ENCODE measurements at places on chromosomes 5 and 9.

DNA sequence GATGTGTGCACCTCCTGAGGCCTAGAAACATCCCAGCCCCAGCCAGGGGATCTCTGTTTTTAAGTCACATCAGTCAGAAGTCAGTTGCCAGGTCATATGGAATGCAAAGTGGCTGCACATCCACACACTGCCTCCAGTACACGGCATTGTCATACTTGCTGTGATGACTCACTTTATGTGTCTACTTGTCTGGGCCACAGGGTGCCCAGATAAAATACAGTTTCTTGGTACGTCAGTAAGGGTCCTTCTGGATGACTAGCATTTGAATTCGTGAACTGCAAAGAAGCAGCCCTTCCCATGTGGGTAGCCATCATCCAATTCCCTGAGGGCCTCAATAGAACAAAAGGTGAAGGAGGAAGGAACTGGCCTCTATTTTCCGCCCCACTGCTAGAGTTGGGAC is 27.7 kb downstream of the AUH start:
- DNase-seq, result no peak

DNA sequence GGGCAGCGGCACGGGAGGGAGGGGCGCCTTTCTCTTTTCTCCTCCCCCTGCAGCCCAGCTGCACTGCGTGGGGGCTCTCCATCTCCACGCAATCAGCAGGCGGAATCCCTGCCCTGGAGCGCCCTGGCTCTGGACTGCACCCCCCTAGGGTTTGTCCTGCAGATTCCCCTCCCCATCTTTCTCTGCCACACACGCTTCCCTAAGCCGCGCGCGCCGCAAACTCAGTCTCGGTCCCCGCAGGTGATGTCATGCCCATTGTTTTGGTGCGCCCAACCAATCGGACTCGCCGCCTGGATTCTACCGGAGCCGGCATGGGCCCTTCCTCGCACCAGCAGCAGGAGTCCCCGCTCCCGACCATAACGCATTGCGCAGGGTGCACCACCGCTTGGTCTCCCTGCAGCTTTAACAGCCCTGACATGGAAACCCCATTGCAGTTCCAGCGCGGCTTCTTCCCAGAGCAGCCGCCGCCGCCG is at the start of gene KCNN2:
Gene KCNN2, plus strand, starts transcription at position 347 of the 473 bp plus-strand sequence. Its CDS starts 70 bp downstream, at position 417.
- DNase-seq, result no peak

- no peak for DNase-seq
These were observed 82.1 kb downstream of the PRKACG start for GRCh38 chr9:68931821-68932220.

DNA sequence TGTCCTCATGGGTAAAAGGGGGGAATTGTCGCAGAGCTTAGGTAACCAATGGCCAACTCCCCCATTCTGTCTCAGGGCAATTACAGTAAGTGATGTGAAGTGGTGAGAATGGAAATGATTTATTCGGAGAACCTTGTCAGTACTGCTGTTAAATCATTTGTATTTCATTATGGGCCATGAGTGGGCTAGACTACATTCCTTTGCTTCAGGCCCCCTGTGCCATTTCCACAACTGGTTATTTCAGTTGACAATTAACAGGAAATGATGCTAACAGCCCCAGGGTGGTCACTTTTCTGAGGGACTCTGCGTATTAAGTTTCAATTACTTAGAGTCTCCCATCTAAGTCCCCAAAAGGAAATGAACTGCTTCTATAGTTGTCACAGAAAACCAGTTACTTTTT is 653.7 kb downstream of the CCDC171 start:
- DNase-seq, result no peak

DNA sequence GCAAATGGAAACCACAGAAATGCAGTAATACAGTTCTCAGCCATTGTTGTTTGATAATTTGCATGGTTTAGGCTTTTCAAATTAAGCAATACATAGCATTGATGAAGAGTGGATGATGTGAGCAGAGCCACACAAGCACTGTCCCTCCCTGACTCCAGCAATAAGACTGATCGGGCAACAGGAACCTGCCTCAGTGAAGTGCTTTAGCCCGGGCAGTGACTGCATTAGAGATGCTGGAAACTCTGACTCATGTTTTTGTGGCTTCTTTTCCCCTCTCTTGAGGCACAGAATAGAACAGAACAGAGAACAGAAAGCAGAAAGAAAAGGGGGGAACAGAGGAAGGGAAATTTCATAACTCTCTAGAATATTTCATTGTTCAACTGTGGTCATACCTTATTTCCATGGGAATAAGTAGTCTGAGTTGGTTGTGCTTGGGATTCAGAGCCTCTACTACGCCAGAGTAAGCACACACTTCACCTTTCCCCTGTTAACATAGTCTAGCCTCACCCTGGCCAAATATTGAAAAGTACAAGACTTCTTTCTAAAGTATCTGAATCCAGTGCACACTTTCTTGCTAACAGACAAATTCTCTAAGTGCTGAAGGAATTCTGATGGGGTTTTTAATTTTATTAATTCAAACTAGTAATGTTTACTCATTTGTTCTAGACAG is 164.8 kb upstream of the VCAN start:
- DNase-seq, result peak; percentile 81

DNA sequence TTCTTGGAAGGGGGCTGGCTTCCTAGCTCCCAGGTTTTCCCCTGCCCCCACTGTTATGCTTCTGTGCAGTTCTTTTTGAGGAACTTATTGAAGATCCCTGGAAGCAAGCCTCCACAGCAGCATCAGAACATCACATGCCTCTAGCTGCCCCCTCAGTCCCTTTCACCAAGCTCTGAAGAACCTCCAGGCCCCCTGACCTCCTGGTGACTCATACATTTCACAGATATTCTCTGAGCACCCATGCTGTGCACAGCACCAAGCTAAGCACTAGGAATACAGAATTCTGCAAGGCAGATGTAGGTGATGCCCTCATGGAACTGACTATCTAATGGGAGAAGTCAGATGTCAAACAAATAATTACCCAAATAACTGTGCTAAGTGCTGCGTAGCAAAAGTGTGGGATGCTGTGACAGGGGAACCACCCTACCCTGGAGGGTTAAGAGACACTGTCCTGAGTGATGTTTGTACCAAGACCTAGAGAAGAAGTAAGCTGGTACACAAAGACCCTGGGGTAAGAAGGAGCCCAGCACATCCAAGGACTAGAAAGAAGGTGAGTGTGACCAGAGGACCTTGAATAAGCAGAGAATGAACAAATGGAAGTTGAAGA is 213.7 kb upstream of the NR4A3 start:
- DNase-seq, result peak; percentile 96

GRCh38 chr9:18910435-18910834 is 122.6 kb downstream of the SAXO1 start:
- DNase-seq, result no peak

- no peak for DNase-seq
These were observed 127.7 kb downstream of the DMAC1 start for GRCh38 chr9:7671847-7672246.

GRCh38 chr5:37133939-37134338 is 115.2 kb downstream of the CPLANE1 start:
- DNase-seq, result no peak

DNA sequence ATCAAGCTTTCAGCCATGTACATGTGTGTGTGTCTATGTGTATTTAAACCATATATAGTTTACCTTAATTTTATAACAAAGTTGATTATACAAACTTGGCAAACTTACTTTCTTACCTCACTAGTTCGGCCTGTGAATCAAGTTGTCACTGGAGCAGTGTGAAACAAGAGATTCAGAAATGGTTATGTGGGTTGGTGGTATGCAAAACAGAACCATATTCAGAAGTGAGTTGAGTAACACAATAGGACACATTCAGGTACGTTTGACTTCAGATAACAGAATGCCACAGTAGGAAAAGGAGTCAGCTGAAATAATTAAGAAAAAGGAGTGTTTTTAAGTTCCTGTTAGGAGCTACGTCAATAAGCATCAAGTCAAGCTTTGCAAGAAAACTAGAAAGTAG is 21.5 kb downstream of the XPA start:
- no peak for DNase-seq

DNA sequence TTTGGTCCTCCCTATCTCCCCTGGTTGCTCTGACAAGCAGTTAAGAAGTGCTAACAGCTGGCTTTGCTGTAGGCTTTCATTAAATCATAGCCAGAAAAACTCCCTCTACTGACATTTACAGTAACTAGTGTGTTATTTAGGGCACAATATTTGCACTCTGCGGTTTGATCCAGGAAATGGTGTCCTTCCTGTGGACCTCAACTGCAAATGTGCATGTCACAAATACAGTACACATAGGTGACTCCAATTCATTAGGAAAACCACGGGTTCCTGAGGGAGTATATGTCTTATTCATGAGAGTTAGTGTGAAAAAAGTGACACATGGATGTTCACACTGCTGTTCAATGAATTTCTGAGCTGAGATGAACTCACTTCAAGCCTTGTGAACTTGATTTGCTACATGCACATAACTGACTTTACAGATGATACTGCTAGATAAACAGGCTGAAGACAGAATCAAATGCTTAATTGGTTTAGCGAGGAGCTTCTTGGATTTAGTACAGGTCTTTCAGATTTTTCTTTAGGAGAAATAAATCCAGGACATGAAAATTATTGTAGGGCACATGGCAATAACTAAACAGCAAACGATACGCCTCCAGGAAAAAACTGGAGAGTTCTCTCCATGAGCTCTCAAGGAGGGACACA is 281.5 kb downstream of the EFNA5 start:
- DNase-seq, result peak; percentile 77

- DNase-seq, result no peak
These were observed 180.3 kb downstream of the C9orf50 start for GRCh38 chr9:129440435-129441186.

DNA sequence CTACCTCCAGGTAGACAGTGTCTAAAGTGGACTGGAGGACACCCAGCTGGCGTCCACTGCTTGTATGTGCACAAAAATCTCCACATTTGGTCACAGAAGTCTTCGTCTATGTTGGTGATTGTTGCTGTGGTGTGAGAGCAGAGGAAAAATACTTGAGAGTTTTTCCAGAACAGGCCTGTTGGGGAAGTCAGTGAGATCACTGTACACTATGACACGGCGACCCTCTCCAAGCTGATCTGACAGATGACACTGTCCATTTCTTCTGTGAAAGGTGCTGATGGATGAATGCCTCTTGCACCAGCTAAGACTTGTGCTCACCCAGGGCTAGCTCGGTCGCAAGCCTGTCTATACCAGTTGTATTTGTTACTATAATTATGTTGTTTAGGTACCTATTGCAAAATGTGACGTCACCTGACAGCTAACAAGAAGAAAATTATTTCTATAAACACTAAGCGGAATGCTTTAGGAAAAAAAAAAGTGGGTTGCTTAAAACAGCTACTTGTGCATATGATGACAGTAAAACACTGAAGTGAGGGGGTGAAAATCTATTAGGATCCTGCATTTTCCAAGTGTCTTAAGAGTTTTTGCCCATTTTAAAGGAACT is 142.3 kb downstream of the ROR2 start:
- DNase-seq, result no peak

- no peak for DNase-seq
These were observed 390.3 kb upstream of the MEF2C start for GRCh38 chr5:89273289-89273688.

DNA sequence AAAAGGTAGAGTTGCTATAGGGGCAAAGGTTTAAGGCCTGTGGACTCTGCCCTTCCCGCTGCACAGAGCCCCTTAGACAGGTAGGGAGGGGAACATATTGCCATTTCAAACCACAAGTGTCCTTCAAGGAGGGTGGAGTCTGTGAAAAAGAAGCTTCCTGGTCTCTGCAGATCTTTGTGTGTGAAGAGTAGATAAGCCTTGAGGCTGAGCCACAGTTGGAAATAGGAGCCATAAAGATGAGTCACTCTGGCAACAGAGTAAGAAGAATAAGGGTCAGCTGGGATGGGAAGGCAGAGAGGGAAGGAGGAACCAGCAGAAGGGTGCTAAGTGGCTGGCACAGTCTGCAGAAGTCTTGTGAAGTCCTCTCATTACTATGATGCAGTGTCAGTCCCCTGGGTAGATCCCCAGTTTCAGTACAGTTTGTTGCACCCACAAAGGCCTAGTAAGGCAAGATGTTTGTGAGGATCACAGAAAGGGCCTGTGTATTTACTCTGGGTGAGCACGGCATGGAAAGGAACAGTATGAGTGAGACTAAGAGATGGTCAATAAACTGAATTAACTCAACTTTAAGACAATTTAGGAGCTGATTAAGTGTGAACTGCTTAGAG is 18.1 kb downstream of the GRXCR2 start:
- DNase-seq, result peak; percentile 39

DNA sequence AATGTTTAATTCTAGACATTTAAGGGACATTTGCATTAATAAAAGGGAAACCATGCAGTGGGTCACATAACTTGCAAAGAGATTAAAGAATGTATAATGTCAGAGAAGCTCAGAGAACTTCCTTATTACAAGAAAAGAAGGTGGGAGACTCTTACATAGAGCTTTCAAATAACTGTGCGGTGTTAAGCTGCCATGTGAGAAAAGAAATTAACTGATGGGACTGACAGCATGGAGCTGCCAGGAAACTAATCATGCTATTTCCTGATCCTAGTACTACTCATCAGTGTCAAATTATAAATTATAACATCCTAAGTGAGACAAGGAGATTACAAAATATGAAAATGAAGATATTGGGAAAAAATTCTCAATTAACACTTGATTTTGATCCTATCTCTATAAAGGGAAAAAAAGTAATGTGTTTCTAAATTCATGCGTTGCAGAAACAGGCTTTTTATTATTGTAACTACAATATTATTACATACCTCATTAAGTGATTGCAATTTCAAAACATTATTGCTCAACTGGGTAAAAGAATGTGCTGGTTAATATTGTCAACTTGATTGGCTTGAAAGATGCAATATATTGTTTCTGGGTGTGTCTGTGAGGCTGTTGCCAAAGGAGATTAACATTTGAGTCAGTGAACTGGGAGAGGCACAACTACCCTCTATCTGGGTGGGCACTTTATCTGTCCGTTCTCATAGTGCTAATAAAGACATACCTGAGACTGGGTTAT is 609.5 kb upstream of the NUDT12 start:
- DNase-seq, result no peak
